ENCODE measurements at places on chromosomes 3 and 15. TPM values are rescaled to one million over a fixed set of nuclear protein-coding genes. Genes with fewer than 3 reads are reported as not detected.

SLC9C1 gene
- total RNA-seq: 1.2 TPM

GRCh38 chr3:24197809-24198208 lies 252.7 kb downstream of the NR1D2 start:
- no peak overlapping the region for H3K27ac ChIP-seq
- DNase-seq: no peak
- H3K27me3 ChIP-seq: no peaks in the 10 kb centered on the region

- peaks cover 13% of the 10 kb centered on the region for H3K4me1 ChIP-seq
- H3K4me3 ChIP-seq: no peak overlapping the region
- no peaks in the 10 kb centered on the region for H3K27me3 ChIP-seq
- no peak overlapping the region for H3K27ac ChIP-seq
- DNase-seq: no peak
- peaks cover 54% of the 10 kb centered on the region for H3K36me3 ChIP-seq
Observed at GRCh38 chr3:128070898-128071591, 18.8 kb downstream of the SEC61A1 start.

GRCh38 chr3:38805765-38806386 lies 10.1 kb downstream of the SCN10A start:
- peak; percentile 94 for DNase-seq
- H3K27me3 ChIP-seq: no peaks in the 10 kb centered on the region
- H3K36me3 ChIP-seq: no peaks in the 10 kb centered on the region
- H3K4me3 ChIP-seq: no peak overlapping the region

DNA sequence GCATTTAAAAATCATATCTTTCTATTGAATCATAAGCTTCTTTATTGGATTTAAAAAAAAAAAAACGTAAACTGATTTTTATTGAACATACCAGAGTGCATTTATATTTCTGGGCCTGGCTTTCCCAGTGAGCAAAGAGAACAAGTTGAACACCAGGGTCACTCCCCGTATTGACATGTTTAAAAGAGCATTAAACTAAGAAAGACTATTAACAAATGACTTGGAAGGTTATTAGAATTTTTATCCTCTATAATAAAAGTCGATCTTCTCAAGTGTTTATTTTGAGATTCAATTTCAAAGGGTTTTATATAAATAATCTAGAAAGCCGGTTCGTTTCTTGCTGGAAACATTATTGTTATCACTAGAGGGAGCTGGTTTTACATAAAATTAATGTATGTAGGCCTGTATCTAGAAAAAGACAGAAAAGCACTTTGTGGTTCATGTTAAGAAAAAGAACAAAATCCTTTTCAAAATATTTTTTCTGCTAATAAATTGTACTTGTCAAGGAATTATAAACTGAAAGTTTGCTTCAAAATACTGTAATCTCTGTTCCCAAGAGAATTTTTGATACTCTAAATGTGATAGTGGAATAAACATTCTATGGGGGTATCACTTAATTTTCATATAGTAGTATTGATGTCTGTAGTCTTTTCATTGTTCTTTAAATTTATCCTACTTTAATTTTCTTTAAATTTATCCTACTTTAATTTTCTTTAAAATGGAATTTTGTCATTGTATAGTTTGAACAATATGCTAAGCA lies 321.8 kb upstream of the MME start:
- no peaks in the 10 kb centered on the region for H3K4me1 ChIP-seq
- H3K27ac ChIP-seq: no peak overlapping the region
- H3K36me3 ChIP-seq: no peaks in the 10 kb centered on the region
- no peaks in the 10 kb centered on the region for H3K27me3 ChIP-seq

RASL12 gene
- total RNA-seq: 7.6 TPM

- no peaks in the 10 kb centered on the region for H3K36me3 ChIP-seq
- H3K27ac ChIP-seq: no peak overlapping the region
- DNase-seq: no peak
- H3K4me3 ChIP-seq: no peak overlapping the region
- no peaks in the 10 kb centered on the region for H3K4me1 ChIP-seq
Observed at GRCh38 chr15:55823699-55824340, 80.9 kb upstream of the PRTG start.

MKRN2 gene
- 27.0 TPM for total RNA-seq

GRCh38 chr3:60980342-60980692 lies 270.9 kb downstream of the FHIT start:
- no peaks in the 10 kb centered on the region for H3K36me3 ChIP-seq
- no peak for DNase-seq
- no peak overlapping the region for H3K27ac ChIP-seq
- H3K4me3 ChIP-seq: no peak overlapping the region

- H3K4me1 ChIP-seq: peaks cover 3% of the 10 kb centered on the region
- H3K4me3 ChIP-seq: no peak overlapping the region
- H3K27ac ChIP-seq: no peak overlapping the region
- DNase-seq: no peak
- no peaks in the 10 kb centered on the region for H3K36me3 ChIP-seq
- no peaks in the 10 kb centered on the region for H3K27me3 ChIP-seq
Observed at GRCh38 chr3:138366006-138366759, 17.8 kb downstream of the MRAS start.

PROK2 gene
- total RNA-seq: 0.25 TPM

DNA sequence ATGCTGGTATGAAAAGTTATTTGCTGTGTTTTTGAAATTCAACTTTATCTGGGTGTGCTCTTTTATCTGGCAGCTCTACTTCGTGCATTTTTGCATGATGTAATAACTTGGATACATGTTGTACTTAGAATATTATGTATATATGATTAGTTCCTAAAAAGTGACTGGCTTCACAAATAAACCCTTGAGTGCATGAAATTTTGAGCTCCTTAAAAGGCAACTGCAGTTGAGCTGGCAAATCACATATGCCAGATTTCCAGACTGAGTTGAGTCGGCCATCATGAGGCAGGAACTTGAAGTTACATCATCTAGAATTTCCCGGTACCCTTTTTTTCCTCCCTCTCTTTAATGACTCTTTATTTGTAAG lies 162.5 kb downstream of the FNDC3B start:
- H3K27ac ChIP-seq: no peak overlapping the region
- no peaks in the 10 kb centered on the region for H3K36me3 ChIP-seq
- H3K27me3 ChIP-seq: no peaks in the 10 kb centered on the region

DNA sequence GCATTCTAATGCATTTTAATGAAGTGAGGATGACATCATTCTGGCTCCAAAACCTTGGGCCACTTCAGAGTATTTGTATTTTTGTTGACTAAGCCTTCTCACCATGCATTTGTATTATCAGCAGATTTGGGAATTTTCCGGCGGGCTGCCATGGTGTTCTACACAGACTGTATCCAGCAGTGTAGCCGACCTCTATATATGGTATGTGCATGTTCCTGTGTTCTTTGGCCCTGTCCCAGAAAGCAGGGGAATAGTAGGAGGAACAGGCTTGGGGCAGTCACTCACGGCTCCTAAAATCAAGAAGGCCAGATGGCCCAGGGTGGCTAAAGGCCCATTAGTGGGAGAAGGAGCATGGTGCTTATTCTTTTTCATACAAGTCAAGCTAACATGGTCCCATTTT lies 80.5 kb downstream of the USF3 start:
- H3K4me3 ChIP-seq: no peak overlapping the region
- peak; percentile 21 for DNase-seq
- no peaks in the 10 kb centered on the region for H3K27me3 ChIP-seq
- H3K36me3 ChIP-seq: no peaks in the 10 kb centered on the region

DNA sequence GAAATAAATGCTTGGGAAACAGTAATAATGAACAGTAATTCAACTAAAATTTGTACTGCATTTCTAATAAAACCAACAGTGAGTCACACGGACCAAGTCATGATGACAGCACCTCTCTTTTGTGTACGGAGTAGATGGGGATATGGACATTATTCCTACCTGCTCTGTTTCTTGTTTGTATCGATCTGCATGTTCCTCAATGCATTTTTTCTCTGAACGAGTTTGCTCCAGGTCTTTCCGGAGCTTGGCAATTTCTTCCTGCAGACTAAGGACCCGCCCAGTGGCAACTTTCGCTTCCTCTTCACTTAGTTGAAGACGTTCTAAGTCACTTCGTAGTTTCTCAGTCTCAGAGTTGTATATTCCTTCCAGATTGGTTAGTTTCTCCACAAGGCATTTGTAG lies 74.4 kb upstream of the MYO5C start:
- no peaks in the 10 kb centered on the region for H3K27me3 ChIP-seq
- no peak for DNase-seq
- H3K27ac ChIP-seq: no peak overlapping the region

- no peak overlapping the region for H3K4me3 ChIP-seq
- DNase-seq: no peak
- no peak overlapping the region for H3K27ac ChIP-seq
- H3K36me3 ChIP-seq: no peaks in the 10 kb centered on the region
Observed at GRCh38 chr15:60804986-60805949, 326.3 kb upstream of the ICE2 start.

DNA sequence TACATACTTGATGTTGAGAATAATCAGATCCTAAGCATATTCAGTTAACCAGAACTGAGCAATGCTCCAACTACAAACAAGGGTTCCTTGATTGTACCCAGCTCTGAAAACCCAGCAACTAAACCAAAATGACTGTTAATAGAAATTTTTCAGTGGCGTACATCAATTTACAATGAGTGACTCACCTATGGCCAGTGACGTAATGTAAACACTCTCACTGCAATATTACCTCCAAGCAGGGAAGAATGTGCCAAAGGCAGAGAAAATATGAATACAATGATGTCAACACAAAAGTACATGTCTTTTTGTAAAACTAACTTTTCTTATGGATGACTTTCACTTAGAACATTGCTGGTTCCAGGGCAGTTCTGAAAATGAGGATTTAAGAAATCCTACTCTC lies 611.3 kb downstream of the EDEM1 start:
- no peak overlapping the region for H3K27ac ChIP-seq
- DNase-seq: no peak
- H3K27me3 ChIP-seq: no peaks in the 10 kb centered on the region

C3orf22 gene
- total RNA-seq: not detected

MUC4 gene
- total RNA-seq: 0.19 TPM

PLAAT1 gene
- total RNA-seq: 0.72 TPM

DNA sequence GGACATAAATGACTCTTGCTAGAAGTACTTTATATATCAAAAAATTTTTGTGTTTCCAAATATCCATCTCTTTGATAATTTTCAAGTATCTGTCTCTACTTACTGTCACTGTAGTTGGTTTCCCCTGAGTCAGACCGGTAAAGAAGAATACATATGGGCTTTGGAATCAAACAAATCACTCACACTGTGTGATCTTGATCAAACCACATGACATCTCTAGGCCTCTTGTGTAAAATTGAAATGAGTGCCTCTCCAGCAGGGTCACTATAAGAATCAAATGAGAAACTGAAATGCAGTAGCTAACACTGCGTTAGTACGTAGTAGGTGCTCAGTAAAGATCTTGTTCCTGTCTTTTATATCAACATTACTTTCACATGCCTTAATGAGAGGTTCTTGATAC lies 314.6 kb upstream of the STT3B start:
- no peak overlapping the region for H3K4me3 ChIP-seq
- no peaks in the 10 kb centered on the region for H3K4me1 ChIP-seq
- no peaks in the 10 kb centered on the region for H3K27me3 ChIP-seq

DNA sequence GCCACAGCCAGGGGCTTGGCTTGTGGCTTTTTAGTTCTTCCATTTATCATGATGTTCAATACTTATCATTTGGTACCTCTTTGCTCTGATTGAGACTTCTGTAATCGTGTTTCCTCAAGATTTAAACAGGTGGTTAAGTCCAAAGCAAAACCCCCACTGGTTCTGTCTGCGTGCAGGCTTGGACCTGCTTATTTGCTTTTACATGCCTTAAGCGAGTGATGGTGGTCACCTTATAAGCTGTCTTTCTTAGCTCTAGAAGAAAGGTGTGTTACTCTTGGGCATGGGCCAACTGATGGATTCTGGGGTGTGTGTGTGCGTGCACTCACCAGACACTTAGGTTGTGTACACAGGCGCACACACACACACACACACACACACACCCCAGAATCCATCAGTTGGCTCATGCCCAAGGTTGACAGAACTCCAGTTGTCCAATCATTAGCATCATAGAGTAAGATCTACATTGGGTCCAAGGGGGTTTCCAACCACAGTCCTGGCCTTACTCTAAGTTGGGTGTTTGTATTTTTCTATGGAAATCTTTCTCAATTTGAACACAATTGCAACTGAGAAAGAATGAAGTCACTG lies 1.2 kb downstream of the MYZAP start:
- no peak overlapping the region for H3K27ac ChIP-seq
- no peaks in the 10 kb centered on the region for H3K4me1 ChIP-seq
- DNase-seq: no peak
- no peak overlapping the region for H3K4me3 ChIP-seq

DNA sequence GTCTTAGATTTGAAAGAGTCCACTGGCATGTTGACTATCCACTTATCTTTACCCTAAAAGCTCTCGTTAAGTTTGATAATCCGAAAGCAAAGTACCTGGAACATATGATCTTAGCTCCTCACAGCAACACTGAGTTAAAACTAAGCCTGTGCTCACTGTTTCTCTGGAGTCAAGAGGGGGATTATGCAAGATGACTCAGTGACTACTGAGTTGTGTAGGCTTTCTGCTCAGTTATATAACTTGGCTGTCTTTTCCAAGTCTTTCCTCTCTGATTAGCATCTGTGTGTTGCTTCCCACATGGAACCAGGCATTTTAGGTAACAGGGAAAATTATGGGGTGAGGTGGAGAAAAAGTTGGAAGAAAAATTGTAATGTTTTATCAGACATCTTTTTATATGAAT lies 31.2 kb upstream of the MYO5C start:
- H3K36me3 ChIP-seq: no peaks in the 10 kb centered on the region
- no peaks in the 10 kb centered on the region for H3K27me3 ChIP-seq
- H3K27ac ChIP-seq: no peak overlapping the region
- no peak for DNase-seq
- H3K4me3 ChIP-seq: no peak overlapping the region
- no peaks in the 10 kb centered on the region for H3K4me1 ChIP-seq

GRCh38 chr3:195835791-195836190 lies 24.1 kb upstream of the MUC4 start:
- no peak overlapping the region for H3K27ac ChIP-seq
- no peaks in the 10 kb centered on the region for H3K36me3 ChIP-seq
- H3K4me3 ChIP-seq: no peak overlapping the region
- no peaks in the 10 kb centered on the region for H3K27me3 ChIP-seq
- no peak for DNase-seq
- H3K4me1 ChIP-seq: no peaks in the 10 kb centered on the region

DNA sequence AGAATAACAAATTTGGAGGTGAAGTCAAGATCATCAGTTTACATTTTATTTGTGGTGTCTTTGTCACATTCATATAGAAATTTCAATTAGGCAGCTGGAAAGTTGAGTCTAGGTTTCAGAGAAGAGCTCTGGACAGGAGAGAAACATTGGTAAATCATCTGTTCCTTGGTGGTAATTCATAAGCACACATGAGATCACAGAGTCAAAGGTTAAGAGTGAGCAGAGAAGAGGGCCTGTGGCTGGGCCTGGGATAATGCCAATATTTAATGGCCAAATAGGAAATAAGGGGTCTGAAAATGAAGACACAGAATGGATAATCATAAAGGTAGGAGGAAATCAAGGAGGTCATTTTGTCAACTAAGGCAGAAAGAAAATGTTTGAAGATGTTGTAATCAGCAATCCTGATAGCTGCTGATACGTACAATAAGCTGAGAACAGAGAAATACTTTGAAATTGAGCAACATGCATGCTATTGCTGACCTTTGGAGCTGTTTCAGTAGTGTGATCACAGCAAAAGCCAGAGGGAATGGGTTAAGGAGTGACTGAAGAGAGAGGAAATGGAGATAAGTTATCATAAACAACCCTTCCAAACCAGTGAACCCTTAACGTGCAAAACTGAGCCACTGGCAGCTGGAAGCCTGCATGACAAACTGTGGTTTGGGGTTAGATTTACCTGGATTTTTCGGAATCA lies 692.8 kb downstream of the AGBL1 start:
- DNase-seq: no peak
- H3K27me3 ChIP-seq: no peaks in the 10 kb centered on the region
- no peak overlapping the region for H3K27ac ChIP-seq
- no peaks in the 10 kb centered on the region for H3K36me3 ChIP-seq
- H3K4me3 ChIP-seq: no peak overlapping the region
- H3K4me1 ChIP-seq: no peaks in the 10 kb centered on the region

AADACL2 gene
- not detected for total RNA-seq
